ENCODE measurements at places on chromosomes 1 and 21.

- DNase-seq = no peak
These were observed 7.6 kb upstream of the LBR start for GRCh38 chr1:225435487-225435886.

DNA sequence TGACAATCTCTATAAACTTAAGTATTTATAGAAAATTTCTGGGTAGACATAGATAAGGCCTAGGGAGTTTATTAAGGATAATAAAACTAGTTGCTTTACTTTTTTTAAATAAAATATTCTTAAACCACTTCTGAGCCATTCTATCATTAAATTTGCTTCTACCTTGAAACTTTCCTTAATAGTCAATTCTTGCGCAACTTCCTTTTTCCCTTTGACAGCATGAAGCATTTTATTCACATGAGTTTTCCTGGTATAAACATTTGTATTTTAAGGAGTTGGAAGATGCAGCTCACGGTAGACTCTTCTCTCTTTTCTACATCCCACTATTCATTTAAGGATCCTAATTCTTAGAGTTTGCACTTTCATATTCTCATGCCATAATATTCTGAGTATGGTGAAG, 75.8 kb upstream of the DPH5 start:
- no peak for DNase-seq

- DNase-seq = no peak
These were observed 34.7 kb upstream of the CNN3 start for GRCh38 chr1:94961582-94961981.

DNA sequence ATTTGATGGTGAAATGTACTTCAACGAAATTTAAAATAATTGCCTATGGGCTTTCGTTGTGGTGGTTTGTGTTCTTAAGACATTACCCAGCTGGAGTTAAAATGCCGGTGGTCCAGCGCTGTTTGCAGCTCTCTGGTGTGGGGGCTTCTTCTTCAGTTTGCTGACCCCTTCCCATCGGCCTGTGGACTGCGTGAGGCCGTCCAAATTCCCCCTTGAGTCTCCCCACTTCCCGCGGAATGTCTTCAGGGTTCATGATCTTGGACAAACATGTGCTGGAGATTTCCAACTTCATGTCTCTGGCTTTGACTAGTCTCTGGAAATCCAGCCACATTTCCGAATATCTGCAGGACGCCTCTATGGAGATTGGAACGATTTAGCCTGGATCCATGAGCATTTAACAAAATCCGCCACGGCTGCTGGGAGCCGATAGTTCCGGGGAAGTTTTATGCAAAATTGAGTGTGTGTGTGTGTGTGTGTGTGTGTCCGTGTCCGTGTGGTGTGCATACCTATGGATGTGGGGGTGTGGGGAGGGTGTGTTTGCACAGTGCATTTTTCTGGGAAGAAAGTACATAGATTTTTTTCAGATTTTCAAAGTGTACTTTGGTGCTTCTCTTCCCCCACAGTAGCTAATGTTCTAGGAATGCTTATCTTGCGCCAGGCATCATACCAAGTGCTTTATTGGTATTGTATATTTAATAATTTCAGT, 117.2 kb downstream of the PCP4 start:
- no peak for DNase-seq

DNA sequence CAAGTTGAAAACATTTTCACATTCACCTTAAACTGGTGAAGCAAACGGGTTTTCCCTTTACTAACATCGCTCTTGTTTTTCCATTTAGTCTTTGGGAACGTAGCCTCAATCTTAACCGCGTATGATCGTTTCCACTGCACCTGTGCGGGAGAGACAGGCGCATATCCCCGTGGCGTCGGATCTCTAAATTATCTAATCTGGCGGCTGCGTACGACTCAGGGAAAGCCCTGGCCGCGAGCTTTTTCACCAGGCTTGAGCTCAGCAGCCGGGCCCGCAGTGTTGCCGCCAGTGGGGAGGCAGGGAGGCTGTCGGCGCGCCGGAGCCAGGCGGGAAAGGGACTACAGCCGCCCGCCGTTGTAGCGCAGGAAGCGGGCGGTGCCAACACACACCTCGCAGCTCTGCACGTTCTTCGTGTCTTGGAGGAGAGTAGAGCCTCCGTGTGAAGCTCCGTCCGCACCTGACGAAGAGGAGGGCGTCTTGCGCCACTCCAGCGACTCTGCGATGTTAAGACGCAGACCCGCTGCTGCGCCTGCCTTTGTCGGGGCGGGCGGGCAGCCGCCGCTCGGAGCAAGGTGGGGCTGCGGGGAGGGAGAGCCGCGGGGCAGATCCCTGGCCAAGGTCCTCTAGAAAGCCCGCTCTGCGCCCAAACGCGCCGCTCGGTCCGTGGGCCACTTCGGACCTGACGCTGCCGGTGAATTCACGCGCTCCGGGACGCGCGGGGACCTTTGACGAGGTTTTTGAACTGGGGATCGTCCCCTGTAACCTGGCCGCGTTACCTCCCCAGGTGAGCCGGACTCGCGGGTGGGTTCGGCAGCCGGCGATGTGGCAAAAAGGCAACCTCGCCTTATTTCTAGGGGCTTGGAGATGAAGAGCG, 18.5 kb upstream of the TBX15 start:
- DNase-seq = no peak

DNA sequence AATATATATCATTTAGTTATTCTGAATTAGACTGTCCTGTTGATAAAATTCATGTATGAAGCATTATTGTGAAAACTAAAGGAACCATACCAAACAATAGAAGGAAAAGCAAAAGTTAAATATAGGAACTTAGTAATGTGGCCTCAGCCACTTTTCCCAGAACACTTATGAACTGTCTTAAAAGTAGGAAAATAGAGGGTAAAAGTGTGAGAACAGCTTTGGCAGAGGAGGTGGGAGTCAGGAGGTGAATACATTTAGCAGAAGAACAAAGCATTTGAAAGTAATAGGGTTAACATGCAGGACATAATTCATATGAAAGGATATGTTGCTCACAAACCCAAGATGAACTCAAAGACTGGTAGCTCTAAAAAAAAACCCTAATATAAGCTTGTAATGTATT, 121.9 kb downstream of the KCNT2 start:
- DNase-seq = no peak

DNA sequence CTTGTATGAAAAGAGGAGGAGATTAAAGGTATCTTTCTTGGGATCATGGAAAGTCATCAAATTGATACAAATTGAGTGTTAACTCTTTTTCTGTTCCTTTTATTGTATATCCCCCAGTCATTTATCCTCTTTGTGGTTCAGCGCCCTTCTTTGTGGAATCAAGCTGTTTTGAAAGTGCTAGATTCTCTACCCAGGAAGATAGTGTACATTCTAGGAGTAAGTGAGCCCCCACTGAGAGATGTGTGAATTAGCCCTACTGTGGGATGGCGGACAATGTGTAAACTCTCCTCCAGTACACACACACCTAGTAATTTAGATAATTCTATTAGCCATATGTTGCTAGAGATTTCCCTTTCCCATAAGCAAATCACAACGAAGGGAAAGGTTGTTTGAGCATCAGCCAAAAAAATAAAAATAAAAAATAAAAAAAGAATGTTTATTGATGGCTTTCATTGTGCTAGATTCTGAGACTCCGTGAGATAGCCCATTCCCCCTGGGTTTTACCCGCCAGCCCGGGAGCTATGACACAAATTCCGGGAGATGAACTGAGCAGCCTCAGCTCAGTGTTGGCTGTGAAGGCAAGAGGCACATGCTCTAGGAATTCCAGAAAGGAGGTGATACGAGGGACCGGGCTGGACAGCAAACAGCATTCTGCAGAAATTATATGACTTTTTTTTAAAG, 378.4 kb upstream of the RUNX1 start:
- DNase-seq = no peak

Measured in stimulated activated CD8-positive, alpha-beta memory T cell treated with anti-CD3 and anti-CD28 coated beads, Interleukin-4, amount 100 ng/mL, for 4 hours (primary cell).